Stimulated activated CD4-positive, alpha-beta T cell treated with anti-CD3 and anti-CD28 coated beads, Interleukin-1b, Interleukin-23, amount 100 ng/mL, for 48 hours (primary cell): ENCODE measurements at places on chromosomes 13 and 19.

- DNase-seq: no peak
Measured at GRCh38 chr13:101326710-101327109, 89.6 kb downstream of the NALCN start.

DNA sequence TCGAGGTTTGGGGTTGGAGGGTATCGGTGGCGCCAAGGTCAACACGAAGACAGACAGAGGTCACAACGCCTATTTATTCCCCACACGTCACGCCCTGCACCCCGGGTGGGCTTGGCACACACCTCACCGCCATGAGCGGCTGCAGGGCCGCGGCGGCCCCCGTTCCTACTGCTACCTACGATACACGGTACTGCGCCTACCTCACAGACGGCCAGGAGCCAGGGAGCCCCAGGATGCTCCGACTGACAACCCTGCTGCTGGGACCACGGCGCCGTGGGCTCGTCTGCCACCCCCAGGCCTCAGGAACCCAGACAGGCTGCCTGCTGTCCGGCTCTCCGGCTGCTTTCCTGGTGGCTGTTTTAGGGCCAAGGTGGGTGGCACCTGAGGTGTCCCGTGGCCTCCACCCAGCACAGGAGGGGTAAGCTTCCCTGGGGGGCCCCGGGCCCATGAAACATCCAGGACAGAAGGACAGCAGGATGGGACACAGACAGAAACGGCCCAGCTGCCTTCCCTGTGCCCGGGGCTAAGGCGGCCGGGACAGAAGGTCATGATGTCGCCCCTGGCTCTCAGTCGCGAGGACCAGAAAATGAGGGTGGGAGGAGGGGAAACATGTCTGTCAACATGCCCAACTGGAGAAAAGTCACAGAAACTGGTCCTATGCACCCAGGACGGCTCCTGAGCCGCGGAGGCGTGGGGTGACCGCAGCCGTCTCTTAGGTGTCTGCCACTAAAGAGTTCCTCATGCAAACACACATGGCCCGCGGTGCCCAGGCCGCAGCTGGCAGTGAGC lies 15.0 kb upstream of the SLC39A3 start:
- no peak for DNase-seq

- DNase-seq: peak; percentile 41
Measured at GRCh38 chr13:50236898-50237318, 221.7 kb downstream of the KCNRG start.

DNA sequence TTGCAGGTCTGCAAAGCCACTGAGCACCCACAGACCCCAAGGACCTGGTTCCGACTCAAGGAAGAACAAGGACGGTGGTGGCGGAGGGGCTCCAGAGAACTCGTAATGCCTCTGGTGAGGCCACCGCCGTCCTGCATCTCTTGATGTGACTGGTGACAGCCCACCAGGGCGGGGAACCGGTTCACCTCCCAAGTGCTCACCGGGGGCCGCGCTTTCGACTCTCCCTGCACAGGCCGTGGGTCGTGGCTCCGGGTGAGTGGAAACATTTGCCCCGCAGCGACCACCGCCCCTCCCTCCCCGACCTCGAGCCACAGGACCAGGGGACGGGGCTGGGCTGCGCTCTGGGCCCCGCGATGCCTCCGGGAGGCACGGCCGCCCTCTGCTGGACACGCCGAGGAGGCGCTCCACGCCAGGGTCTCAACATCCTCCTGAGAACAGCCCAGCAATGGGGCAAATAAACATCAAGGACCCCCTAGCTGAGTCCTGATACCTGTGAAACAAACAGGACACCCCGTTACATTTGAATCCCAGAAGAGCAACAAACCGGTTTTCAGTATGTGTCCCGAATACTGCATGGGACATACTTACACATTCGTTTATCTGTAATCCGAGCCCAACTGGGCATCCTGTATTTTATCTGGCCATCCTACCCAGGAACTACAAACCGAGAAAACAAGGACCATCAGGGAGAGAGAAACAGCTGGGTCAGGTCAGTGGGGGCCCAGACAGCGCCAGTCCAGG lies 3.9 kb upstream of the PLPP2 start:
- DNase-seq: peak; percentile 34

DNA sequence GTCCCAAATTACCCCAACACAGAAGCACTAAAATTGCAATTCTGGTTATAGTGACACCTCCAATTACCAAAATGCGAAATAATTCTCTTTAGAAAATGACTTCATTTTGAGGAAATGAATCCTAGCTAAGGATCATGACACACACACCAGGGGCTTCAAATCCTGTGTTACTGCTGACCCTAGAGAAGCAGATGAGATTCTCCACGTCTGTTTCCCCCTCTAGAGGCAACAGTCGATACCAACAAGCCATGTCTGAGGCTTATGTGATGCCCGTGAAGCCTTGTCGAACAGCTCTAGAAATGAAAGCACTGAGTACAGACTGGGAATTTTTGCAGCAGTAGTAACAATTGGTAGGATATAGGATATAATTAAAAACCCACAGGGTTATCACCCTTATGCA lies 153.6 kb upstream of the TMTC4 start:
- DNase-seq: no peak

GRCh38 chr13:99870541-99870940 lies 101.0 kb downstream of the ZIC5 start:
- DNase-seq: no peak
